Activated naive CD8-positive, alpha-beta T cell treated with anti-CD3 and anti-CD28 coated beads, Interleukin-2, amount 10 ng/mL, durations not matched to agents 7 days and 5 days (primary cell): ENCODE measurements at places on chromosomes 13 and 19. TPM values are rescaled to one million over a fixed set of nuclear protein-coding genes. Genes with fewer than 3 reads are reported as not detected.
A peak's percentile ranks its signal among the peaks of the same experiment; 100 is the strongest.

DNA sequence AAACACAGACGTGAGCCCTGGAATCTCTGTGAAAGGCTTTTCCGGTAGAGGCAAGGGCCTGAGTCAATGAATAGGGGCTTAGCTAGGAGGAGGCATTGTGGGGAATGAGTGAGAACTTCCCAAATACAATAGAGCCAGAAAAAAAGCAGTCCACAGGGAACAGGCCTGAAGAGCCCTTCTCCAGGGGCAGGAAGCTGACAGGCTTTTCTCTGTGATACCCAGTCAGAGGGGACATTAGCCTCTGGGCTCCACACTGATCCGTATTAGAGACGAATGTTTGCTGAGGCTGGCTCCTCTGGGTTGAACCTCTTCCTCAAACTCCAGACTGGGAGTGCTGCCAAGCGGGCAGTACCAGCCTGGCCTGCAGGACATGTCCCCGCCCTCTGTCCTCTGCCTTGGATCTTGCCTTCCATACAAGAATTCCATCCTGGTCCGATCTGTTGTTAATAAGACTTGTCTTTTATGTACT is 2.3 kb downstream of the DHRS12 start:
- H3K27ac ChIP-seq, result peak overlapping the region; percentile 99
- H3K4me1 ChIP-seq, result peaks cover 40% of the 10 kb centered on the region
- H3K36me3 ChIP-seq, result no peaks in the 10 kb centered on the region
- H3K4me3 ChIP-seq, result no peak overlapping the region

DNA sequence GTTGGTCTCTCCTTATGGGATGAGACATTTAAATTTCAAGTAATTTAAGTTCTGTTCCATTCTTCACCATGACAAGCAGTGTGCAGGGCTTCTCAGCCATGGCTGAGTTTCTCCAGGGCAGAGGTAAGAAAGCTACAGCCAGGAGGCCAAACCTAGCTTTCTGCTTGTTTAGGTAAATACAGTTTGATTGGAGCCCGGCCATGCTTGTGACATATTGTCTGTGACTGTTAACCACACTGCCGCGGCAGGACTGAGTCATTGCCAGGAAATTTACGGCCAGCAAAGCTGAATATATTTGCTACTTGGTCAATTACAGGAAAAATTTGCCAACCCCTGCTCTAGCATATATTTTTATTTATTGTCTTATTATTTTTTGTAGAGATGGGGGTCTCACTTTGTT is 10.7 kb downstream of the NLRP8 start:
- no peaks in the 10 kb centered on the region for H3K36me3 ChIP-seq
- no peak overlapping the region for H3K4me3 ChIP-seq
- no peak for DNase-seq
- H3K4me1 ChIP-seq, result no peaks in the 10 kb centered on the region
- H3K27me3 ChIP-seq, result no peaks in the 10 kb centered on the region

GRCh38 chr13:77928909-77929308 is 10.3 kb upstream of the EDNRB start:
- no peak overlapping the region for H3K27ac ChIP-seq
- H3K4me3 ChIP-seq, result no peak overlapping the region
- no peaks in the 10 kb centered on the region for H3K36me3 ChIP-seq
- DNase-seq, result no peak
- peaks cover 6% of the 10 kb centered on the region for H3K27me3 ChIP-seq

DNA sequence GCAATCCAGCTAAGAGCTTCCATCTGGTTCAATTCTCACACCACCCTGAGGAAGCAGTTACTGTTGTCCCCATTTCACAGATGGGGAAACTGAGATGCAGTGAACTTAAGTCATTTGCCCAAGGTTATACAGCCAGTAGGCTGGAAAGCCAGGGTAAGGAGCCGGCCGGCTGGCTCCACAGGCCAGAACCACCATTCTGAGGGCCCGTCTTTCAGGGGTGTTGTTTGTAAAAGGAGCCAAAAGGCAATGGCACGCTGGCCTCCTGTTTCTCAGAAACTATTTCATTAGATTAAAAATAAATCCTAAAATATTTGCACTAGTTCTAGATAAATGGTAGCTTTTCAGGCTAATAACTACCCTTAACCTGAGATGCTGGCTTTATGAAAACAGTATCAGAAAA is 114.9 kb downstream of the CRYL1 start:
- H3K4me1 ChIP-seq, result peaks cover 27% of the 10 kb centered on the region
- H3K27ac ChIP-seq, result peak overlapping the region; percentile 75
- H3K36me3 ChIP-seq, result peaks cover 17% of the 10 kb centered on the region
- peak overlapping the region; percentile 51 for H3K4me3 ChIP-seq

- no peak for DNase-seq
- H3K27me3 ChIP-seq, result no peaks in the 10 kb centered on the region
- H3K4me3 ChIP-seq, result no peak overlapping the region
- peaks cover 9% of the 10 kb centered on the region for H3K36me3 ChIP-seq
- H3K4me1 ChIP-seq, result peaks cover 4% of the 10 kb centered on the region
- no peak overlapping the region for H3K27ac ChIP-seq
Observed at GRCh38 chr19:39818626-39819097, 15.3 kb downstream of the DYRK1B start.

- peaks cover 2% of the 10 kb centered on the region for H3K4me1 ChIP-seq
- H3K4me3 ChIP-seq, result no peak overlapping the region
- H3K27me3 ChIP-seq, result peaks cover 15% of the 10 kb centered on the region
- DNase-seq, result no peak
Observed at GRCh38 chr19:1570836-1571235, 2.7 kb upstream of the MEX3D start.

DNA sequence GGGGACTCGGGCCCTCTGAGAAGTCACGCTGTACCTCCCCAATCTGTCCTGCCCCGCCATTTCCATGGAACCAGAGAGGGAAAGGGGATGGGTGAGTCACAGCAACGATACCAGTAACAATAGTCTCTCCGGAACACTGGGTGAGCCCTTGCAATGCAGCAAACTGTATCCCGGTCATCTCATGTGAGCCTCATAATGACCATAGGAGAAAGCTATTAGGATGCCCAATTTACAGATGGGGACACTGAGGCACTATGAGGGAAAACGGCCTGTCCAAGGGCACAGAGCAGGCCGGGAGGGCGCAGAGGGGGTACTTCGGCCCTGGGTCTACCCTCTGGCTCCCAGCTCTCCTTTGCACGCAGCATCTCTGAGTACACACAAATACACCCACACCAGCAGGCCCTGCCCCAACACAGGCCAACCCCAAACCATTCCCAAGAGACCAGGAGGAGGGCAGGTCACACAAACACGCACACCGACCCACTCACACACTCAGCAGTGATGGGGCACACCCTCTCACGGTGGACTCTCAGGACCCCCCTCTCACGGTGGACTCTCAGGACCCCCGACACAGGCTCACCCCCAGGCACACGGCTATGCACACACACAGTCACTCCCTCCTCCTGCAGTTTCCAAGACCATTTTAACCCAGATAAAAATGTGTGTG is 18.2 kb downstream of the LRRC4B start:
- no peak for DNase-seq
- peaks cover 37% of the 10 kb centered on the region for H3K27me3 ChIP-seq
- no peaks in the 10 kb centered on the region for H3K4me1 ChIP-seq
- H3K27ac ChIP-seq, result no peak overlapping the region
- H3K36me3 ChIP-seq, result no peaks in the 10 kb centered on the region

DNA sequence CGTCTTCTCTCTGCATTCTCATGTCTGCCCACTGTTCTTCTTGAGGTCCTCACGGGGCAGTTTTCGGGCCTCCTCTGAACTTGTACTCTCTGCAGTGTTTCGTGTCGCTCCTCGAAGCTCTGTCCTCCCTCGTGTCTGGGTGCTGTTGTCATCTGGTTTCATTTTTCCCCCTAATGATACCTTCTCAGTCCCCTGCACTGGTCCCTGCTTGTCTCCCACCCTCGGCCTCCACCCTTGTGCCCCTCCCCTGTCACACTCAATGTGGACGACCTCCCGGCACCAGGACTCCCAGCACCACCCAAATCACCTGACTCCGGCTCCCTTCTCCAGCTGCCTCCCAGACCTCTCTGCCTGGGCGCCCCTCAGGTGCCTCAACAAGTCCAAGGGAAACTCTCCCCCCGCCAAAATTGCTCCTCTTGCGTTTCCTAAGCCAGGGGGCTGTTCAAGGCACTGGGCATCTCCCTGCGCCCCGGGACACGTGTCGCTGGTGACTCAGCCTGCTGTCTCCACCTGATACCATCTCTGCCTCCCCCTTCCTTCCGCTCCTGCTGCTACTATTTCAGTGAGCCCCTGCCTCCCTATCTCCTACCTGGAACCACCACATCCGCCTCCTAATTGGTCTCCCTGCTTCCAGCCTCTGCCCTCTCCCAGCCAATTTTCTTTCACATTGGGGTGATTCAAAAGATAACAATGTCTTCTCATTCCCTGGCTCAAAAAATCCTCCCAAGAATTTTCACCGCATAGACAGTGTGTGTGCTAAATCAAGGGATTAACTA is 49.5 kb downstream of the RFX2 start:
- peaks cover 35% of the 10 kb centered on the region for H3K4me1 ChIP-seq
- peak overlapping the region; percentile 31 for H3K4me3 ChIP-seq
- H3K27ac ChIP-seq, result peak overlapping the region; percentile 44
- no peak for DNase-seq
- peaks cover 5% of the 10 kb centered on the region for H3K27me3 ChIP-seq
- no peaks in the 10 kb centered on the region for H3K36me3 ChIP-seq

DNA sequence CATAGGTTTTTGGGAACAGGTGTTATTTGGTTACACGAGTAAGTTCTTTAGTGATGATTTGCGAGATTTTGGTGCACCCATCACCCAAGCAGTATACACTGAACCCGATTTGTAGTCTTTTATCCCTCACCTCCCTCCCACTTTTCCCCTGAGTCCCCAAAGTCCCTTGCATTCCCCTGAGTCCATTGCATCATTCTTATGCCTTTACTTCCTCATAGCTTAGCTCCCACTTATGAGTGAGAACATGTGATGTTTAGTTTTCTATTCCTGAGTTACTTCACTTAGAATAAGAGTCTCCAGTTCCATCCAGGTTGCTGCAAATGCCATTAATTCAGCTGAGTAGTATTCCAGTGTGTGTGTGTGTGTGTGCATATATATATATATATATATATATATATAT is 97.2 kb upstream of the EDNRB start:
- DNase-seq, result no peak
- H3K4me3 ChIP-seq, result no peak overlapping the region
- H3K4me1 ChIP-seq, result no peaks in the 10 kb centered on the region
- H3K27me3 ChIP-seq, result peaks cover 20% of the 10 kb centered on the region
- no peak overlapping the region for H3K27ac ChIP-seq
- no peaks in the 10 kb centered on the region for H3K36me3 ChIP-seq

DNA sequence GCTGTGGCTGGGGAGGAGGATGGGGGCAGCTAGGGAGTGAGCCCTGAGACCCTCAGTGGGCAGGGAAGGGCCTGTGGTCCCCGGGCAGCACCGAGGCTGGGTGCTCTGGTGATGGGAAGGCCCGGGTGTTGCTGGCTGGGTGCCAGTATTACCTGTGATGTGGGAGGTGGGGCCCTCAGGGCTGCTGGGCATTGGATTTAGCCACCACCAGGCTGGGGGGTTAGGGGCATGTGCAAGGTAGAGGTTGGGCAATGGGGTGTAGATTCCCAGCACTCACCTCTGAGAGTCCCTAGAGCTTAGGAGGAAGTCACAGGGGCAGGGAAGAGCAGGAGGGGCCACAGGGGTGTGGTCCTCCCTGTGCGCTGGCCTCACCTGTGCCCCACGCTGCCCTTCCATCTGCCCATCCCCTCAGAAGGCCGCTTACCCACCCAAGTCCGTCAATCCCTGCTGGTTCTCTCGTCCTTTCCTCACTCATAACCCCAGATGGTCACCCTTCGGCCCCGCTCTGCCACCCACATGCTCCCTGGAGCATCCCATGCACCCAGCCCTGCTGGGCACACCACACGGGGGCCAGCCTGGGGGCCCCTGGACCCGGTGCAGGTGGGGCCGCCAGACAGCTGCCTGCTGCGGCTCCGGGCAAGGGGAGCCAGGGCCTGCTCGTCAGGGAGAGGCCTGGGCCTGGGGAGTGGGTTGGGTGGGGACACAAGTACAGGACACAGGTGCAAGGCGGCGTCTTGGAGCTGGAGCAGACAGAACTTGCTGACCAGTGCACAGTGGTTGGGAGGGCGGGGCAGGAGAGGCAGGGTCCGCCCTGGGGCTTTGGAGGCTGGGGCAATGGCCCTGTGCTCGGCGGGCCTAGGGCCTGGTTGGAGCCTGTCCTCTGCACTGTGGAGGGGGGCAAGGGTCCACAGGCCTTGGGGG is 12.5 kb downstream of the EPN1 start:
- H3K27me3 ChIP-seq, result no peaks in the 10 kb centered on the region
- H3K27ac ChIP-seq, result no peak overlapping the region
- no peaks in the 10 kb centered on the region for H3K4me1 ChIP-seq
- peaks cover 1% of the 10 kb centered on the region for H3K36me3 ChIP-seq

- no peak overlapping the region for H3K27ac ChIP-seq
- peaks cover 7% of the 10 kb centered on the region for H3K27me3 ChIP-seq
- no peaks in the 10 kb centered on the region for H3K36me3 ChIP-seq
- no peak for DNase-seq
- no peak overlapping the region for H3K4me3 ChIP-seq
- H3K4me1 ChIP-seq, result no peaks in the 10 kb centered on the region
Observed at GRCh38 chr13:39580881-39581575, 22.0 kb downstream of the LHFPL6 start.

DNA sequence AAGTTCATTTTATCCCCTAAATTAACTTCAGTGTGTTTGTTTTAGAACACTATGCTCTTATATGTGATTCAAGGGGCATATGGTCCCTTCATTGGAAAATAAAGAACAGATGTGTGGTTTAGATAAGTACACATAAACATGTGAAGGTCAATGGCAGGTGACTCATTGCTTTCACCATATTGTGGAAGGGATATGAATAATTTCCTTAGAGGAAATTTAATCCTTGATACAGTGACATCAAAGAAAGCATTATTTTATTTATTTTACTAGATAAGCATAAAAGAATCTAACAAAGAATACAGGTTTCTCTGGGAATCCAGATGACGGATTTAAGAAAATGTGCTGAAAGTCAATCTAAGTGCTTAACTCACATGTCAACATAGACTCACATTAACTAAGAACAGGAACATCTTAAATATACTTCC is 373.5 kb downstream of the KCTD12 start:
- no peak overlapping the region for H3K27ac ChIP-seq
- H3K4me1 ChIP-seq, result no peaks in the 10 kb centered on the region
- H3K27me3 ChIP-seq, result no peaks in the 10 kb centered on the region

ADGRE3 gene
- not detected for total RNA-seq

GRIN2D gene
- 0.14 TPM for total RNA-seq

ZNF28 gene
- 24.2 TPM for total RNA-seq

MYO9B gene
- 285 TPM for total RNA-seq

COG3 gene
- total RNA-seq, result 26.2 TPM
